ENCODE measurements at places on chromosomes 2 and 18.

DNA sequence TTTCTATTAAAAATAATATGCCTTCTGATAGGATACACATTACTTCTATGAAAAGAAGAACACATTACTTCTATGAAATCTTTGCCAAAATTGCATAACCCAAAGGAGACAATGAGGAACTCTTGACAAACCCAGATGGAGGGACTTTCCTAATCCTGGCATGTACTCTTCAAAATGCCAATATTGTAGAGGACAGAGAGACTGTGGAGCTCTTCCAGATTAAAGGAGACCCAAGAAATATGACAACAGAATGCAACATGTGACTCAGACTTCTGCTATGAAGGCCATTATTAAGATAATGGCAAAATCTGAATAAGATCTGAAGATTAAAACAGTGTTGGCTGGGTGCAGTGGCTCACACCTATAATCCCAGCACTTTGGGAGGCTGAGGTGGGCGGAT is 22.2 kb downstream of the SOWAHC start:
- no peak for DNase-seq

GRCh38 chr2:231720292-231720986 is 12.1 kb downstream of the PTMA start:
- no peak for DNase-seq

GRCh38 chr18:62637807-62638687 is 77.3 kb upstream of the PHLPP1 start:
- DNase-seq: no peak

GRCh38 chr2:86632672-86633071 is 9.0 kb upstream of the RNF103 start:
- DNase-seq: no peak

- DNase-seq: no peak
Observed at GRCh38 chr2:60163691-60164090, 389.8 kb downstream of the BCL11A start.

GRCh38 chr2:240338274-240338673 is 97.2 kb upstream of the GPC1 start:
- no peak for DNase-seq

- DNase-seq: no peak
Observed at GRCh38 chr2:156321243-156321904, 11.1 kb downstream of the NR4A2 start.

GRCh38 chr2:75722687-75723086 is 12.0 kb upstream of the GCFC2 start:
- DNase-seq: no peak

All from cortex of kidney (tissue), 1 donor.